ENCODE measurements at places on chromosomes 5 and 9.

- DNase-seq: no peak
Observed at GRCh38 chr5:152072091-152072490, 147.4 kb upstream of the GLRA1 start.

GRCh38 chr9:35193762-35194161, 32.0 kb downstream of the UNC13B start:
- DNase-seq: no peak

- DNase-seq: no peak
Observed at GRCh38 chr5:84535281-84535680, 150.6 kb upstream of the EDIL3 start.

DNA sequence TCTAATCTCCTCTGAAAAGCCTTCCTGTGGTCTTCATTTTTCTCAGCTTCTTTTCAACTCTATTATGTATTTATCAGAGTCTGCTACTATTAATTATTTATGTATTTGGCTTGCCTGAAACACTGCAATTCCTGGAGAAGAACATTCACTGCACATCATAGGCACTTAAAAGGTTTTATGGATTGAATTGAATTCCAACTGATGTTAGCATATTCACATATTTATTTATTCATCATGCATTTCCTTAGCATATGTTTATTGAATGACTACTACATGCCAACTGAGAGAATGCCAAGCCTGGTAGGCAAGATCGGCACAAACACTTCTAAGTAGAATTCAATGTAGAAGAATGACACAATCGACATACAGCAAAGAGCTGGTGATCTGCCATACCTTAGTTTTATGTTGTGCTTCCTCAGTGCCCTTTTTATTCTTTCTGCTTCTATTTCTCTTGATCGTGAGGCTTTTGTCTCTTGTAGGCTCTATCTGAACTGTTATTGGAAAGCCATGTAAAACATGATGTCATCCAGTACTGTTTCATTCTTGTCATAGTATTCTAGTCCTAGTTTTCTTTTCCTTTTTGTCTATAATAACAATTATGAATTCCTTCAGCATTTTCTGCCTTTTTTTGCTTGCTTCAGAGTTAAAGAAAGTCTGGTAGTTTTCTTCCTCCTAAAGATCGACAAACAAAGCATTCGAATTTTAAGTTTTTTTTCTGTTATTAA, 454.2 kb downstream of the TLE4 start:
- no peak for DNase-seq

DNA sequence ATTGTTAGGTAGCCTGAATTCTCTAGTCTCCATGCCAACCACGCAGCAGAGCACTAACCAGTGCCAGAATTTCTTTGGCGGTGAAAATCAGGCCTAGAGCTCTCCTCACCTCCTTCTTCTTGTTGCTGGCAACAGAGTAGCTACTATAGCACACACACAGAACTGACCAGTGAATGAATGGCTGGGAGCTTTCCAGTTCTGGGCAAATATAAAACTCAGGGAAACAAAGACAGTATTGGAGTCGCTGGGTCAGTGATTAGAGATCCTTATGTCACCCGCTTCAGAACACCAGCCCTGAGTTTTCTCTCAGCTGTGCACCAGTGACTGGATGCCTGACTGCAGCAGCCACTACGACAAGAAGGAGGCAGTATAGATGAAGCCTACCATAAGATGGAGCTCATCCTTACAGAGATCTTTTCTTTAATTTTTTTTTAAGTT, 26.9 kb upstream of the FEM1C start:
- no peak for DNase-seq

DNA sequence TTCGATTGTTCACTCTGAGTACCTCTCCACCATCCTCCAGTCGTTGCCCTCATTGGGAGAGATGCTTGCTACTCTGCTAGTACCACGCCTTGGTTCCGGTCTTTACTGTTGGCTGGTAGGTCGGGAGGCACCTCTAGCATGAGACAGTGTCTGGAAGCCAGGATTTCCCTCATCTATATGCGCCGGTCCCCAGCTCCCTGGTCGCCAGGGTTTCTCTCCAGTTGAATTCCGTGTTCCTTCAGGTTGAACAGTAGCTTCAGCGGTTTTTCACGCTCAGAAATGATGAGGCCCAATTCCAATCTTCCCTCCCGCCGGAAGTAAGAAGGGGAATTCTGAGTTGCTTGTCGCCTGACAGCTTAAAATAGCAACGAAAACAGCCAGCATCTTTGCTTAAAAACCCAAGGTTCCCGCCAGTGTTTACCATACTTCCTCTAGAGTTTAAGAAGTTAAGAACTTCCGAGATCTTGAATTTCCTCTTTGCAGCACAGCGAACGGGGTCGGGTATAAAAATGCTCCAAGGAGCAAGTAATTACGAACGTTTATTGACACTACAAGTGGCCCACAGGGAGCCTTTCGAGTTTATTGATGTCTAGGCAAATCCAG, 1.3 kb upstream of the ST8SIA4 start:
- DNase-seq: peak; percentile 53

DNA sequence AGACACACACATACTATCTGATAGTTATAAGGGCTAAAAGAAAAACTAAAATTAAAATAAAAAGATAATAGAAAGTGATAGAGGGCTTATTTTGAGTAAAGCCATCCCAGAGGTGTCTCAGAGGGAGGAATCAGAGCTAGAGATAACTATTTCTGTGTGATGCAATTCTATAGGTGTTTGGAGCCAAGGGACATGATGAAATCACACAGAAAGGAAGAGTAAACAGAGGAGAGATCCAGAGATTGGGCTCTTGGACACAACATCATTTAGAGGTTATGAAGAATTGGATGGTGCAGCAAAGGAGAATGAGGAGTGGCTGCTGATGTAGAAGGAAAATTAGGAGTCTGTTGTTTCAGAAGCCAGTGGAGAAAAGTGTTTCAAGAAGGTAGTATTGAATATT, 393.5 kb downstream of the DIRAS2 start:
- no peak for DNase-seq

- DNase-seq: no peak
Observed at GRCh38 chr9:121838746-121839669, 187.6 kb downstream of the DAB2IP start.

- no peak for DNase-seq
Observed at GRCh38 chr5:10994091-10994986, 233.3 kb upstream of the DAP start.

DNA sequence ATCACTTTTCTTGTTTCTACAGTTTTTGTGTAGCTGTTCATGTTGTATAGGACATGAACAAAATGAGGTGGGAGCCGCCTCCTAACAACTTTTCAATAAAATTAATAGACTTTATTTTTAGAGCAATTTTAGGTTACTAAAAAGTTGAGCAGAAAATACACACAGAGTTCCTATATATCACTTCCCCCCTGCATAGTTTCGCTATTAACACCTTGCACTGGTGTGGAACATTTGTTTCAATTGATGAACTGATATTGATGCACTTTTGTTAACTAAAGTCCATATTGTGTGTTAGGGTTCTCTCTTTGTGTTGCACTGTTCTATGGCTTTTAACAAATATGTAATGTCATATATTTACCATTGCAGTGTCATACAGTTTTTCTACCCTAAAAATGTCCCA, 47.8 kb upstream of the KCNN2 start:
- no peak for DNase-seq

DNA sequence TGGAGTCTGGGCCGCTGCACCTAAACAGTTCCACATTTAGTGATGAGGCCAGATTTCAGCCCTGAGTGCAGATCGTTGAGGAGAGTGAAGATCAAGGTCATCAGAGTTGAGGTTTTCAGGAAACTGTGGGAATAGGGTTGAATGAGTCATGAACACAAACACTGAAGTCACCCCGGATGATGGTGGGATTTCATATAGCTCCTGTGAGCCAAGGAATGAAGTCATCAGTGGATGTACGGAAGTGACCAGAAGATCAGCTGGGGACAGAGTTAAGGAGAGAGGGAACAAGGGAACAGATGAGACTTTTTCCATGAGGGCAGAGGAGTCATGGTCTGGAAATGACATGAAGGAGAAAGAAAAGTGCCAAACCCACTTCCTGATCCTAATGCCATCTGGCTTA, 36.5 kb downstream of the PALM2AKAP2 start:
- no peak for DNase-seq

DNA sequence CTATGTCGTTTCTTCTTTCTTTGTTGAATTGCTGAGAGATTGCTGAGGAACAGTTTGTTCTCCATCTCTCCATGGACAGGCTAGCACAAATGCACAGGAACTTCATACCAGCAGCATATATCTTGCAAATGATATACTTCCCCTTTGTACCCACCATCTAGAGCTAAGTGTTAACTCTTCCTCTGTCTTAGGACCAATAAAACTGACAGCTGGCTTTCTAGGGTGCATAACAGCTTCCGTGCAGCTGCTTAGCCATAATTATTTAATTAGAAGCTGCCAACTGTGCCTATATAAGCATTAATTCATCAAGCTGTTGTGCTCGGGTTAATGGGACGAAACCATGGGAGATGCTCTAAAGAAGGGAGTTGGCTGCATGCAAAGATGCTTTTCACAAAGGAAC, 38.7 kb downstream of the KCTD16 start:
- no peak for DNase-seq

DNA sequence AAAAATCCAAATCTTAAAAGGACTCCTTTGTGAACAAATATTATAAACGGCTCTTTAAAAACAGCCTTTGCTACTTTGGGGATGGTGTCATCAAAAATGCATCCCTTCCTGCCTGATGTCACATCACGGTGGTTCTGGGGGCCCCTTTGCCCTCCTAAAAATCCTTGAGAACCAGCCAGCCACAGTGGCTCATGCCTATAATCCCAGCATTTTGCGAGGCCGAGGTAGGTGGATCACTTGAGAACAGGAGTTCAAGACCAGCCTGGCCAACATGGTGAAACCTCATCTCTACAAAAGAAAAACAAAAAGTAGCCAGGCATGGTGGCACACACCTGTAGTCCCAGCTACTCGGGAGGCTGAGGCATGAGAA, 43.9 kb downstream of the FNBP1 start:
- DNase-seq: no peak

DNA sequence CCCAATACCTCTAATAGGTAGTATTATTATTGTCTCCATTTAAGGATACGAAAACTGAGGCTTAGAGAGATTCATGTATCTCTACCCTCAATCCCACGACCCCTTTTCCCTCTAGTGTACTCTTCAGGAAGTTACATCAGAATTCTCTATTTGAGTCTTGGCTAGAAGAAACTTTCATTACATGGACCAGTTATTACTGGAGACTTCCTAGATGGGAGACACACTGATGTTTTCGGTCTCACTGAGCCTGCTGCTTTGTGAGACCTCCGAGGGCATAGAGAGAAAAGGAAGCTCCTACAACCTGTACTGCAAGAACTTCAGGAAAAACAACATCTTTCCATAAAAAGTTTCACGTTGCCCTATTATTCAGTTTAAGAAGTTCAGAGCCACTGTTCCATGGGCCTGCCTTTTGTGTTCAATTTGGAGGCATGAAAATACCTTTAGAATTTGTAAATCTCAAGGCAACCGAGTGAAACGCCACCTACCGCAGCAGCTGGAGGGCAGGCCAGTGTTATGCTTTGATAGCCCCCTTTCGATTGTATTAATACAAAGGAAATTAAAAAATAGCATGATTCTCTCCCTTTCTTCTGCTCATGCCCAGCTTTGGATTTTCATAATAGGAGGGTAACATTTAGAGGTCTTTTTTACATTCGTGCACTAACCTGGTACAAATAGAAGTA, 223.3 kb downstream of the EBF1 start:
- no peak for DNase-seq

DNA sequence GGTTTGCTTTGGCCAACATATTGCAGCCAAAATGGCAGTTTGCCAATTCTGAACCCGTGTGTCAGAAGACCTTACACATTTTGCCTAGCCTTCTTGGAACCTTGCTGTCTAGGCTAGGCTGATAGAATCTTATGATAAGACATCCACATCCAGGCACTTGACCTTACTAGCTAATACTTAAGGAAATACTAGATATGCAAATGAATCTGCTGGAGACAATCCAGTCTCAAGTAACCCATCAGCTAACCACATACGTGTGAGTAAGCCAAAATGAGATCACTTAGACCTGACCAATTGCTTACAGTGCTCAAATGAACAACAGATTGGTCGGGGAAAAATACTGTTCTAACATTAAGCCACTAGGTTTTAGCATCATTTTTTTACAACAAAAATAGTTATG, 1504.6 kb upstream of the CDH9 start:
- DNase-seq: no peak

GRCh38 chr9:123378956-123379660, 23.1 kb downstream of the CRB2 start:
- DNase-seq: no peak

GRCh38 chr5:132962429-132963021, 909 bp downstream of the AFF4 start:
- no peak for DNase-seq

DNA sequence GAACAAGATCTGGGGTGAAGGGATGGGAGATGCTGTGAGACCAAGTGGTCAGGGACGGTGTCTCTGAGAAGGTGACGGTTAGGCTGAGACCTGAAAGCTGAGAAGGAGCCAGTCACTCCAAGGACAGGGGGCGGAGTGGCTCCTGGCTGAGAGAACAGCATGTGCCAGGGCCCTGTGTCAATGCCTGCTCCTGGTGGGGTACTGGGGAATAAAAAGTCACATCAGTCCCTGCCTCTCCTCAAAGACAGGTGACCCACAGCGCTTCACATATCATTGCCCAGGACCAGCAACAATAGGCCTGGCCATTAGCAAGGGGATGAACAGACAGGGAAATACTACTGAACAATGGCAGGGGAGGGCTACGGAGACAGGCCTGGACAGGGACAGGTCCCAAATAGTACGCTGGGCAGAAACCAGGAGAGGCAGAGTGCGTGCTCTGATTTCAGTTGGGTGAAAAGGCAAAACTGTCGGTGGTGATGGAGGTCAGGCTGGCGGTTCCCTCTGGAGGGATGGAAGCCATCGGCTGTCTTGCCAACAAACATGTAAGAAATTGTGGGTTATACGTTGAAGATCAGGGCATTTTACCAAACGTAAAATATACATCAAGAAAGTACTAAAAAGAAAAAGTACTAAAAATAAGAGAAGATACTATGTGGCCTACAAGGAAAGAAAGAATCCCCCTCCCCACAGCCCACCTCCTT, 64.3 kb downstream of the C9orf50 start:
- DNase-seq: no peak

DNA sequence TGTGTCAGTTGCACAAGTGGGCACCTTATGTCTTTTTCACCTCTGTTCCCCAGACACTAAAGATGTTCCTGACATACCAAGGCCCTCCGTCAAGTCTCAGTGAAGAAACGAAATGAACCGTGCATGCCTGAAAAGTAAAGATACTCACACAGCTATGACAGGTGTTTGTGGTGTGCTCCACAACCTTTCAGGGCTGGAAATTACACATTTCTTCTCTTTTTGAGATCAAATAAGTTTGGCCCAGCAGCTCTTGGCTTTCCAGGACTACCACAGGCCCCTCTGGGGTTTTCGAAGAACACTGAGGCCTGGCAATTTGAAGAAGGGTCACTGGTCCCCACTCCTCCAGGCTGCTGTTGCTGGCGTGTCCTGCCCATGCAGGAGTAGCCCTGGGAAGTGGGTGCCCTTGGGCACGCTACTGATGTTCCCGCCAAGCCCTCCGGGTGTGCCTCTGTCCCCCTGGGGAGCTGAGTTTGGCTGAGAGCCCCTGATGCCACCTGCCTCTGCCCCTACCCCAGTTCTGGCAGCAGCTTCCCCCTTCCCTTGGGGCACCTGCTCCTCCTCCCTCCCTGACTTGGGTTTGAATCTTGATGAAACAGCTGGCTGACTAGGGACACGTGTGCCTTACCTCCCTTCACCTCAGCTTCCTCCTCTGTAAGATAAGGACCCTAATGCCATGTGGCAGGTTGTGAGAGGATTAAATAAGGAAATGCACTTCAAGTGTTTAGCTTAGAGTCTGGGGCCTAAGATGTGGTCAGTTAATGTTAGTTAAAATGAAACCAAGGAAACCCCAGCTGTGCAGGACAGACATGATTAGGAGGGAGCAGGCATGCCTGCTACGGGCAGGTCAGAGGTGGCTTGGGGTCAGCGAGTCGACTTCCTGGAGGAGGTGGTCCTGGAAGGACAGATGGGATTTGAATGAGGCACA, 49.1 kb upstream of the GADD45G start:
- DNase-seq: no peak
